NCI-H2081 (cell line): ENCODE measurements at places on chromosomes 3 and 15.

DNA sequence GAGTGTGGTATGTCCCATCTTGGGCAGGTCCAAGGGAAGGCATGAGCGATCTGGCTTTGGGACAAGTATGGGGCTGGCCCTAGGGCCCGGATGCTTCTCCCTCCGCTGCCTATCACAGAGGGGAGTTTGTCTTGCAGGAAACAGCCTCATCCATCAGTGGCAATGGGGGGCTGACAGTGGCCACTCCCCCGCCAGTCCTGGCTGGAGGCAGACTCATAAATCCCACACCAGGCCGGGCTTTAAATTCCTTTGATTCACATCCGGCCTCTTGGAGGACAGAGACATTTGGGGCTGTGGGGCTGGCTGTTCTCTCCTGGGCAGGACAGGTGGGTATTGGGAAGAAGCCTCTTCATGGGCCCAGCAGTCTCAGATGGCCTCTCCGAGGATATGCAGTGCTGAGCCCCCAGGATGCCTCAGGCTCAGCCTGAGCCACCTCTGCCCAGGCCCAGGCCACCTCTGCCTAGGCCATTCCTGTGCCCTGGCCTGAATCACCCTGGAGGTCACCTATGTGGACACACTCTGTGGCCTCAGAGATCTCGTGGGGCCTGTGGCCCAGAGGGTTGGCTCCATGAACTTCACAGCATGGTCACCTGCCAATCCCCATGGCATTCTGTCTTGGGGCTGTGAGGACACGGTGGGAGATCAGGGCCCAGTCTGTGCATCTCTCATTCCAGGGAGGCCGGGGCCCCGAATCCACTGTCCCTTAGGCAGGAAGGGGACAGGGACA lies 84.2 kb upstream of the GOLGA6L4 start:
- no peak for DNase-seq

- no peak for DNase-seq
Measured at GRCh38 chr15:95228856-95229555, 997.6 kb downstream of the MCTP2 start.

DNA sequence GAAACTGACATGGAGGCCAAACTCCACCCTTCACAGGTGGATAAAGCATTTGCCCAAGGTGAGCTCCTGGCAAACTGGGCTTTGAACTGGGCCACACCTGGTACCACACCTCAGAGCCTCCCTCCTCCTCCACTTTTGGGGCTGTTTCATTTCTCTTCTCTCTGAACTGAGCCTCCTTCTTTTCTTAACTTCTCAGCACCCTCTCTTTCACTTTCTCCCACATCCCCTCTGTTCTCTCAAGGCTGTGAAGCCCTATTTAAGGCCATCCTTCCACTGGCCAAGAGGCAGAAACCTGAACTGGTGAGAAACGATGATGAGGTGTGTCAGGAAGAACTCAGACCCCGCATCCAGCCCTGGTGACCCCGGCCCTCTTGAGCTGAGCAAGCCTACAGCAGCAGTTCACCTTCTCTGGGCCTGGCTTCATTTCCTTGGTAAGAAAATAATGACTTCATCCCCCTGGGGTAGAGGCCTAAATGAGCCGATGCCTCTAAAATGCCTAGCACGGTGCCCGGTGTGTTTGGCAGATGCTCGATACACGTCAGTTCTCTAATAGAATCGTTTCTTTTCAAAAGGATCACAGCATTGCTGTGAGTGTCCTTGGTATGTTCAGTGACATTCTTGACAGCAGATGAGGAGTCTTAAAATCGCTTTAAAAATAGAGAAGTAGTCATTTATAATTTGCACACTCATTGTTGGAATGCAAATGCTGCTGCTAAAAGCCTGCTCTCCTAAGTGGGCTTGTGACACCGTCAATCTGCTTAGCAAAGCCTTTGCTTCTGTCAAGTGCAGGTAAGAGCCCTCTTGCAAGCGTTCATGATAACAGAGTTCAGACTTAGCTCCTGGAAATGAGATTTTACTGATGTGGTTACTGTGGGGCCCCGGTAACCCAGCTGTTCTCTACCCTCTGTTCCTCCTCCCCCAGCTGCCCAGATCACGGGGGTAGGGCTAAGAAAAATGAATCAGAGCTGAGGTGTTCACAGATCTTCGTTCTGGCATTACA lies 97.7 kb upstream of the ATP2B2 start:
- DNase-seq, result no peak

DNA sequence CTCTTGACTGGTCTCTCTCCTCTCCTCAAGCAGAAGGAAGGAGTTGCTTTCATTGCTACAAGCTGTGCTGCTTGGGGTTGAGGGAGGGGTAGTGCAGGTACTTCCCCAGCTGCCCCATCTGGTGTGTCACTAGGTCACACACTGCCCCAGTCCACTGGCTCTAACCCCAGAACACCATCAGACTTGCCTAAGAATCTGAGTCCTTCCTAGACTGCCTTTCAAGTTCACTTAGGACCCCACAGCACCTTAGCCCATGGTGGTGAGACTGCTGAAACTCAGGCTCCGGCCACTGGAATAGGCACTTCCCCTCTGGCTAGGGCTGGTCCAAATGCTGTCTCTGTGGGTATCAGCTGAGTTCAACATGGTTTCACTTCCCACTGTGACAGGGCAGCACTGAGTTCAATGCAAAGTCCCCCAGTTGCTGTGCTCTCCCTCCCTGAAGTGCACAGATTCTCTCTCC lies 279.7 kb upstream of the GOLGA6L4 start:
- no peak for DNase-seq

DNA sequence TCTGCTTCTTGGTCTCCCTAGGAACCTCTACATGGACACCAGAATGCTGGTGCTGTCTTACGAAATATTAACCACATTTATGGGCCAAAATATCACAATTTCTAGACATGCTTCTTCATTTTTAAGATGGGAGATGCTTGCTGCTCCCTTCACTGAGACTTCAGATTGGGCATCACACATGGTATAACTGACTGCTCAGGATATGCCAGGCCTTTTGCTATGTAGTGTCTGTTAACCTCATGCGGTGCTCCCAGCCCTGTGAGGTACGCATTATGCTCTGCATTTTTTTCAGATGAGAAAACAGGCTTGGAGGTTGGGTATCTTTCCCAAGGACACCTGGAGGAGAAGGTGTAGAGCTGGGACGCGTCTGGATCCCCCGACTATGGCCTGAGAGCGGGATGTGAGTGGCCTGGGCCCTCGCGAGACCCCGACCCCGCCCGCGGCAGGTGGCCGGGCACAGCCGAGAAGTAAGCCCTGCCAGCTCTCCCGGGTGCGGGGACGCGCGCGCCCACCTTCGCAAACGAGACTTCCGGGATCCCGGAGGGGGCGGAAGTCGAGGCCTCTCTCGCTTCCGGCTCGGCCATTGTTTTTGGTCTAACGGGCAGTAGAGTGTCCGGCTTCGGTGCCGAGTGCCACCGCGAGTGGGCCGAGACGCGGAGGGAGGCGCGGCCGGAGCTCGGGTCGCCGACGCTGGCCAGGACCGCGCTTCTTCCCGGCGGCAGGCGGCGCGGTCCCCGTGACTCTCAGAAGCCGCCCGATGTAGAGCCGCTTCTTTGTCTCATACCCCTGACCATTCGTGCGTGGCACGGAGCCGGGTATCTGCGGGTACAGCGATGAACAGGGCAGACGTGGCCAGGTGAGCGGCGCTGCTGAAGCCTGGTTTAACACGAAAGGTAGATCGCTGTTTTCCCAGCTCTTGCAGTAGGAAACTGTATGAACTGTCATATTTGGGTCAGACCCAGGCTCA lies at the start of gene ZKSCAN7:
Gene ZKSCAN7, plus strand, starts transcription at position 568 of the 967 bp plus-strand sequence. CDS start 1,855 bp downstream, outside the sequence.
- peak; percentile 31 for DNase-seq

- DNase-seq, result no peak
Measured at GRCh38 chr3:169493521-169494141, 169.9 kb downstream of the MECOM start.

DNA sequence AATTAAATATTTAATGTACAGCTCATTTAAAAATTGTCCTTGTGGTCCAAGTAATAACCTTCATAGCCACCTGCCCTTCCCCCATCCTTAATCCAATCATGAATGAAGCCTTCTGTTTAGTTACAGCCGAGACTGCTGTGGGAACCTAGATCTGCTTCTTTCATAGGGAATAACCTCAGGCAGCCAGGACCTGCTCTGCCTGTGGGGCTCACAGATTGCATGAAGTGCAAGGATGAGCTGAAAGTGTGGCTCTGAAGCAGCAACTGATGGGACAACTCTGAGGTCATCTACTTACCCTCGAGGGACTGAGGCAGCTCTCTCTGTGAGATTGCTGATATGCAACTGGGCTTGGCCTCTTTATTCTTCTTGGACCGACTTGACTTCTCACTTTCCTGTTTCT lies 169.8 kb downstream of the POTEB3 start:
- no peak for DNase-seq

- no peak for DNase-seq
Measured at GRCh38 chr3:122890720-122891220, 95.9 kb downstream of the SLC49A4 start.

GRCh38 chr3:39065197-39065596 lies 13.4 kb downstream of the WDR48 start:
- DNase-seq, result no peak

GRCh38 chr15:69628256-69629093 lies 175.9 kb downstream of the RPLP1 start:
- DNase-seq, result no peak
